ENCODE measurements at places on chromosomes 16 and 17.

DNA sequence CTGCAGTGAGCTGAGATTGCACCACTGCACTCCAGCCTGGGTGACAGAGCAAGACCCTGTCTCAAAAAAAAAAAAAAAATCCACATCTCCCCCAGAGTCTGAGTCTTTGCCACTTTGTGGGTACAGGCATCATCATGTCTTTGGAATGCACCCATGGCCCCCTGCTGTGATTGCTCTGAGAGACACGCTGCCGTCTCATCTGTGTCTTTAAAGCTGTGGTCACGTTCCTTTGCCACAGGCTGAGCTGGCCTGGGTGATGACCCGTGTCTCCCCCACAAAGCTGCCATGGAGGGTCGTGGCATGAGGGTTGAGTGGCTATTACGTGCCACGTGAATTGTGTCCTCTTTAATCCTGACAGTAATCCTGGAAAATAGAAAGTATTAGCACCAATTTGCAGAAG, 20.2 kb downstream of the CRISPLD2 start:
- no peak for DNase-seq

DNA sequence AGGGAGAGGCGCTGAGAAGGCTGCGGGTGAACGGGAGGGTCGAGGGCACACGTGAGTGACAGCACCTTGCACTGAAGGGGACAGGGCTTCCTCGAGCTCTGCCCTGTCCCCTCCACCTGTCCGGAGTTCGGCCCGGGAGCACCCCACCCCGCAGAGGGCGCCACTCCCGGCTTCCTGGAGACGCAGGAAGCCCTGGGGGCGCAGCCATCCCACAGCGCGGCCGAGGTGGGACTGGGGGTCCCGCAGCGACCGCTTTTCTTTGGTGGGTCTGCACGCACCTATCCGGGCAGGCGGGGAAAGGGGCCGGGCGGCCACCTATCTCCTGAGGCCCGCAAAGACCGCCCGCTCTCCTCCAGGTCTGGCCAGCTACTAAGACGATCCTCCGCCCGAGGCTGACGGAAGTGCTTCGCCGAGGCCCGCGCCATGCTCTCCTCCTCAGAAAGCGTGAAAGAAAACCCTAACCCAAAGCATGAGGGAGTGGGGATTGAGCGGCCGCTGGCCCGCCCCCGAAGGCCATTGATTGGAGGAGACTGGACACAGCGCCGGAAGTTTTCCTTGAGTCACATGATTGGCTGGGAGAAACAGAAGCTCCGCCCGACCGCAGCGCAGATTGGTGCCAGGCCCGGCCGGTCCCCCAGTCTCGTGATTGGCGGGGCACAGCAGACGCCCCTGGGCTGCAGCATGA, 34.4 kb downstream of the DDX19A start:
- DNase-seq = peak; percentile 86

- no peak for DNase-seq
Observed at GRCh38 chr17:27408891-27409290, 47.4 kb upstream of the KSR1 start.

DNA sequence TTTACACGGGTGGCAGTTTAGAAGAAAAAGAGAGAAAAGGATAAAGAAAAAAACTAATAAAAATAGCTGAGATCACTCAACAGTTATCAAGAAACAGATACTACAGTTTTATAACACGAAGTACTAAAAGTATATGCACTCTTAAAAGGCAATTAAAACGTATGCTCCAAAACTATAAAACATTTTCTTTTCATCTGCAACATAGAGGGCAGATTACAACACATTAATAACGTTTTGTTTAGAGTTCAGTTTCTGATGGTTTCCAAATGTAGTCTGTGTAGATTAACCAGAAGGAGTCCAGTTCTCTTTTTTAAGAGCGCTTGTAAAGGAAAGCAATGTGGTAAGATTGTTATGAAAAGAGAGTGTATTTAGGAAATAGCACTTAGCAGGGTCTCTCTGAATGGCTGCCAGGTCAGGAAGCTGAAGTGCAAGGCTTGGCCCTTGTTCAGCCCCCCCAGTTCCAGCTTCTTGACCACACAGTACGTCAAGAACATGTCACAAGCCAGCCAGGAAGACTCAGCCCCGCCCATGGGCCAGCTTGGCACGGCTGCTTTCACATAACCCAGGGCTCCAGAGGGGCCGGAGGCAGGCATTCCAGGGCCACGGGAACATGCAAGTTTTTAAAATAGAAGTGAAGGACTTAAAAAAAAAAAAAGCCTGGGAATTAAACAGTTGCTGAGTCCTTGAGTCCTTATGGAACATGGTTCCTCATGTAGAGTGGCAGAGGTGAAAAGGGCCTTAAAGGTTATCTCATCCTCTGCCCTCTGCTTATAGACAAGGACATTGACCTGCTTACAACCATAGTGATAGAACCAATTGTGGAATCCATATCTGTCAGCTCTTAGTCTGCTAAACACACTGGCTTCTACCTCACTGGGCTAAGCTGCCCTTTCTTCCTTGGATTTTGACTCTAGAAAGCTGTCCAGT, 147.4 kb upstream of the TBX2 start:
- DNase-seq = no peak

GRCh38 chr17:74872313-74873036, at the start of gene FDXR:
FDXR (minus strand) TSS chr17:74872994; CDS start chr17:74872944, 50 bp downstream.
- DNase-seq = no peak

DNA sequence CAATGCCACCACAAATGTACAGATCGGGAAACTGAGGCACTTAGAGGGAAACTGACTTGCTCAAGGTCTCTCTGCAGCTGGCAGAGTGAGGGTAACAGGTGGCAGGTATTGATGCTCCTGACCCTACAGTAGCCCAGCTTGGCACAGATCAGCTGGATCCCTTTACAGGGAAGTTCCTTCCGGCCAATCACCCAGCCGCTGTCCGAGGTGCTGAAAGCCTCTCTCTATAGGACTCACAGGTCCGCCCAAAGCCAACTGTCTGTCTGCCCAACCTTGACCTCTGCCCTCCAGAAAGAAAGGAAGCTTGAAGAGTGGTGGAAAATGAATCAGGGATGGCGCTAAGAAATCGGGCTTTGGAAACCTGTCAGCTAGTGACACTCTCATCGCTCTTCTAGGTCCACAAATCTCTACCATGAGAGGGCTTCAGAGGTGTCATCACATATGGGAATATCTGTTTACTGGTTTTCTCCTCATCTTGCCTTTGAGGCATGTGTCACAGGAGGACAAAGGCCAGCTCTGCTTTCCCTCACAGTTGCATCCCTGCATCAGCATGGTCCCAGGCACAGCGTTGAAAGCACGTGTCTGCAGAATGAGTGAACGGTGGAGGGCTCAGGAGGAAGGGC, 246.2 kb downstream of the KATNIP start:
- no peak for DNase-seq

DNA sequence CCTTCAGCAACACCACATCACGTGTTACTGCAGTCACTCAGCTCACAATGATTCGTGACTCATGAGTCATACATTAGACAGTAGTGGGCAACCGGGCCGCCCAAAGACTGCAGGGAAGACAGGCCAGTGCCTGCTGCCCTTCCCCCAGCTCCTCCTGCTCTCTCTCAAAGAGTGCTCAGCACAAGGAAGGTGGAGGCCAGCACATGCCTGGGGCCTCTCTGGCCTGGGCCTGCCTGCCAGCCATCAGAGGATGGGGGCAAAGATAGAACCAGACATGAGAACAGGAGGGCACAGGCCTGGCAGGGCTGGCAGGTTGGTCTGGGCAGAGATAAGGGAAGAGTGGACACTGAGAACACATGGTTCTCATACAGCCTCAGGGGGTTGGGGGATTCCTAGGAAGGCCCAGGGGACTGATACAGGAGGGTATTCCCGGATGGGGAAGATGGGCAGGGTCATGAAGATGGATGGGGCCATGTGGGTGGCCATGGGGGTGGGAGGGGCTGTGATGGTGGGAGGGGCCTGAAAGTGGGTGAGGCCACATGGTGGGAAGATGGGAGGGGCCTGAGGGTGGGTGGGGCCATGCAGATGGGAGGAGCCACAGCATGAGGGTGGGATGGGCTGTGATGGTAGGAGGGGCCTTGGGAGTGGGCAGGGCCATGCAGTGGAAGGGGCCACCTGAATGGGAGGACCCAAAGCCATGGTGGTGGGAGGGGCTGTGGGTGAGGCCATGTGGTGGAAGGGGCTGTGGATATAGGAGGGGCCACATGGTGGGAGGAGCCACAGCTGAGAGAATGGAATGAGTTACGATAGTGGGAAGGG, 29.0 kb downstream of the KATNB1 start:
- DNase-seq = no peak

DNA sequence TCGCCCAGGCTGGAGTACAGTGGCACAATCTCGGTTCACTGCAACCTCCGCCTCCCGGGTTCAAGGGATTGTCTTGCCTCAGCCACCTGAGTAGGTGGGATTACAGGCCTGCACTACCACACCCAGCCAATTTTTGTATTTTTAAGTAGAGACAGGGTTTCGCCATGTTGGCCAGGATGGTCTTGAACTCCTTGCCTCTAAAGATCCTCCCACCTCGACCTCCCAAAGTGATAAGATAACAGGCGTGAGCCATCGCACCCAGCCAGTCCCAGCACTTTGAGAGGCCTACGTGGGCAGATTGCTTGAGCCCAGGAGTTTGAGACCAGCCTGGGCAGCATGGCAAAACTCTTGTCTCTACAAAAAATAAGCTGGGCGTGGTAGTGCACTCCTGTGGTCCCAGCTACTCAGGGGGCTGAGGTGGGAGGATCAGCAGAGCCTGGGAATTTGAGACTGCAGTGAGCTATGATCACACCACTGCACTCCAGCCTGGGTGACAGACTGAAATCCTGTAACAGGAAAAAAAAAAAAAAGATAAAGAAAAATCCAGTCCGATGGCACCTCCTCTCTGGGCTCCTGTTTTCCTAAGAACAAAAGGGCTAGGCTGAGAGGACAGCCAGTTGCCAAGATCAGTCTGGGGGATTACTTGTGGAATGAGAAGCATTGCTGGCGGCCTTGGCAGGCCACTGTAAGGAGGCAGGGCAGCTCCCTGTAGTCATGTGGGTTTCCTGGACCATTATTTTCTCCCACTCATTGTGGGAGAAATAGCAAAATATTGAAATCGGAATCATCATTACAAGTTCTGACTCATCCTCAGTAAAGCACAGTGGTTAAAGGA, 3.0 kb upstream of the PIPOX start:
- no peak for DNase-seq

DNA sequence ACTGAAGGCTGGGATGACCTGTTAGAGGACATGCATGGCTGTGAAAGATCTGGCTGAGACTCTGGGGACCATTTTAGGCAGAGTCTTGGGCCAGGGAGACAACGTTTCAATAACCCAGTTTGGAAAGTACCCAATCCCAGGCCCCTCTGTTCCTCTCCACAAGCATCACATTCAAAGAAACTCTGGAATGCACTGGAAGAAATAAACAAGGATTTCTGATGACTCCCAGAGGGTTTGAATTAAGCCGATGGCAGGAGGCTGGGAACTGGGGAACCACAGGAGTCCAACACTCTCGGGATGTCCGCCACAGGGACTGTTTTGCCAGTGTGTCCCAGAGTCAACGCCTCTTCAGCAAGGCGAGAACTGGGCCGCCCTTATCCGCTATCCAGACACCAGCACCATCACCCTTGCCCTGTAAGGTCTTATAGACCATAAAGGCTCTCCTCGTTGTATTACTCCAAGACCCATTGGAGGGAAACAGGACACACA, 3.3 kb downstream of the PMP22 start:
- DNase-seq = no peak
